ENCODE measurements at places on chromosomes 12 and 14.

DNA sequence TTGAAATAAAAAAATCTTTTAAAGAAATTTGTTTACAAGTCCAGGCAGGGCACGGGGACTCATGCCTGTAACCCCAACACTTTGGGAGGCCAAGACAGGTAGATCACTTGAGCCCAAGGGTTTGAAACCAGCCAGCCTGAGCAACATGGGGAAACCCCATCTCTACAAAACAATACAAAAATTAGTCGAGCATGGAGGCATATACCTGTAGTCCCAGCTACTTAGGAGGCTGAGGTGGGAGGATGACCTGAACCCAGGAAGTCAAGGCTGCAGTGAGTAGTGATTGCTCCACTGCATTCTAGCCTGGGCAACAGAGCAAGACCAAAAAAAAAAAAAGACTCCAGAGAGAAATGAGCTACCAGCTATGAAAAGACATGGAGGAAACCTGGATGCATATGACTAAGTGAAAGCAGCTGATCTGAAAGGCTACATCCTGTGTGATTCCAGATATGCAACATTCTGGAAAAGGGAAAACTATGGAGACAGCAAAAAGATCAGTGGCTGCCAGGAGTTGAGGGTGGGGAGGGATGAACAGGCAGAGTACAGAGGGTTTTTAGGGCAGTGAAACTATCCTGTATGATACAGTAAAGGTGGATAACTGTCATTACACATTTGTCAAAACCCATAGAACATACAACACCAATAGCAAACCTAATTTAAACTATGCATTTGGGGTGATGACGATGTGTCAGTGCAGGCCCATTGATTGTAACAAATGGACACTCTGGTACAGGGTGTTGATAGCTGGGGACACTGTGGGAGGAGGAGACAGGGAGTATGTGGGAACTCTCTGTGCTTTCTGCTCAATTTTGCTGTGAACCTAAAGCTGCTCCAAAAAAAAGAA, 59.9 kb downstream of the PRKAB1 start:
- no peak for DNase-seq

GRCh38 chr12:5047094-5047493, 3.4 kb downstream of the KCNA5 start:
- no peak for DNase-seq

DNA sequence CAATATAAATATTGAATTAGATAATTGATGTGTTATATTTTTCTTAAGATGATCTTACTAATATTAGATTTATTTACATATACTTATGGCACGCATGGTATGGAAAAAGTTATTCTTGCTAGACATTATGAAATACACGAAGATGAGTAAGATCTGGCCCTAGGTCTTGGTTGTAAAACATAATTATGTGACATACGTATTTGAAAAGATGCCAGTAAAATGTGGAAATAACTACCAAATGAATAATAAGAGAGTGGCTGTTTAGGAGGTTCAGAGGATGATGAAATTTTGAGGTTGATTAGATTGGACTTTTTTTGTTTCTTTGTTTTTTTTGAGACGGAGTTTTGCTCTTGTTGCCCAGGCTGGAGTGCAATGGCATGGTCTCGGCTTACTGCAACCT, 41.3 kb downstream of the FANCM start:
- DNase-seq: no peak

- no peak for DNase-seq
Measured at GRCh38 chr14:92993302-92993701, 70.4 kb downstream of the CHGA start.

DNA sequence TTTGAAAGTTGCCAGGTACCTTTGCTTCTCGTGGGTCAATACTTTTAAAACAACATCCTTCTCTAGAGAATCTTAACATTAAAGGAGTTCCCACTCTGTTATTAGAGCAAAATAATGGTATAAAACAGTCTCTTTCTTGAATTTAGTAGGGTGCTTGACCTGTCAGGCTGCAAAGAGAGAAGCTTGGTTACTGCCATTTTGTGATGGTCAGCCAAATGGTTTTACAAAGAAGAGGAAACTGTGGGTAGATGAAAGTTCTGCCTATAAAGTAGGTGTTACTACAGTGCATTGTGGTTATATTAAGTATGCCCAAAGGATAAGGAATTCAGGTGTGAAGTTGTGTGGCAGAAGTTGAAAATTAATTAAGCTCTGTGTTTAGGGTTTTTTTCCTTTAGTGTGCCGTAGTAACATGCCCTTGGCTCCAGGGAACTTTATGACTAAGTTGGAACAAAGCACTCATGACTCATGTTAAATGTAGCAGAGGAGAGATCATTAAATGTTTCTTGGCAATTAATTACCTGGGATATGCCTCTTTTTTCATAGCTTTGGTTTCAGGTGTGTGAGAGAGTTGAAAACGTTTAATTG, 354.0 kb upstream of the KITLG start:
- DNase-seq: no peak

DNA sequence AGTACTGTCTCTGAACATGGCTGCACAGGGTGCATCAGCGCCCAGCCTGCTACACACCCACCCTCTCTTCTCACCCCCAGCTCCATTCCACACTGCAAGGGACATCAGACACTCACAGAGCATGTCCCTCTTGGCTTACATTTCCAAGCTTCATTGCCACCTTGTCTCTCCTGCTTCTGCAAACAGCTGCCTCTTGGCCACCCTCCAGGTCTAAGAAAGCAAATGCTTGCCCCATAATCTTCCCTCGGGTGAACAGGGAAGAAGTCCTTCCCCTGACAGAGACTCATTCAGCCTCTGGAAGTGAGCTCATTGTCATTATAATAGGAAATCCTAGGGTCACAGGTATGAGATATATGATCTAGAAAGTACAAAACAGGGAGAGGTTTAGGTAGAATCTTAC, 505.2 kb downstream of the RMST start:
- DNase-seq: no peak

GRCh38 chr14:99502989-99503421, 21.8 kb downstream of the CCNK start:
- no peak for DNase-seq

GRCh38 chr14:30389134-30389876, 169.7 kb upstream of the G2E3 start:
- no peak for DNase-seq

DNA sequence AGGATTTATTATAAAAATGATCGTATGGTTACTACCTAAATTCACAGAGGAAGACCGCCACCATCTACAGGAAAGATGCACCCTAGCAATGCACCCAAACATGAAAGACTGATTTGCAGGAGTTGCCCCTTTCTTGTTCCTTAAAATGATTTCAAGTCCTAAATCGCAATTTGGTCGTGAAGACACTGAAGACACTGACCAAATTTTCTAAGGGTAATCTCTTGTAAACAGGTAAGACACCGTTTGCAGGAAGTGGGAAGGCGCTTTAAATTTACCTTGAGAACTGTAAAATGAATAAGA, 1.0 kb downstream of the SOS2 start:
- DNase-seq: no peak

DNA sequence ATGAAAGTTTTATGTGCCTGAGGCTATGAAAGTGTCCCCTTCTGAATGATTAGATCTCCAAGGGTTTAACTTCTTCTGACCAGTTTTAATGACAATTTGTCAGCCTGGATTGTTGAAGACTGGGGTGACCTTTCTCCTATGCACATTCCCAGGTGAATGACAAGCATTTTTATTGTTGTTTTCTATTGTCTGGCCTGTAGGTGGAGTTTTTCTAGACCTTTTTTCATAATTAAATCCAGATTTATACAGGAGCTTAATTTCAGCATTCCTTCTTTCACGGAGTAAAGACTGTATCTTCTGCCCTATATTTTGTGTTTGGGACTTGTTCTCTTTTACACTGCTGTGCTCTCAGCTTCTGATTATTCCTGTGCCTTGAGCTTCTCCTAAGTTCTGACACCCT, 125.0 kb upstream of the FAR2 start:
- DNase-seq: no peak

DNA sequence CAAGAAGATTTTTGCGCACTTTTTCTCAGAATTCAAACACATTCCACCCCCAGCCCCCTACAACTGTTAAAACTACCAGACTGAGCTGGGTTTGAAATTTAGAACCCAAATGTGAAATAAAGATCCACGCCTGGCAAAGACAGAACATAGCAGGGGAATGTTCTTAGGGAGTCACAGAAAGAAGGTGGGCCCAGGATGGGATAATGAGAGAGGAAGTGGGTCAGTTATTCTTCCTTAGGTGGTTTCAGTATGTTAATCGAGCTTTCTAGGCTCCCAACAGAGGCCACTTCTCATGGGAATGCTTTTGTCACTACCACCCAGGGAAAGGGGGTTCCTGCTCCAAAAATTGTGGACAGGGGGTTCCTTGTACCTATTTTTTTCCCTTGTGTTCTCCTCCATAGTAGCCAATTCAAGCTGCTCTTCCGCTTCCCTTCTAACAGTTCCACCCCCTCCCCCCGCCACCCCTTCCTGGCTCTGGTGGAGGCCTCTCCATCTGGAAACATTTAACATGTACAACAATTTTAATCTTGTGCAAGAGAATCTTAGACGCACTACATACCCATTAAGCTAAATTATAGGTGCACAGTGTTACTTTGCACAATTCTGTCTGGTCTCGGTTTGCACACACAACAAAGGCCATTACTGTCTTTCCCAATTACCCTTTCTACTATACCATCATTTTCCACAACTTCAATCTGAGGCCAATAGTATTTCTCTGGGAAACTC, 218.1 kb downstream of the MON2 start:
- no peak for DNase-seq

- no peak for DNase-seq
Measured at GRCh38 chr12:116071555-116072230, 205.8 kb downstream of the MED13L start.

- DNase-seq: no peak
Measured at GRCh38 chr12:30828686-30829085, 73.9 kb upstream of the CAPRIN2 start.

- no peak for DNase-seq
Measured at GRCh38 chr14:31619440-31619839, 58.2 kb downstream of the NUBPL start.

GRCh38 chr12:106645074-106645421, 62.2 kb downstream of the RFX4 start:
- DNase-seq: no peak

GRCh38 chr12:95709152-95709551, 81.4 kb downstream of the NTN4 start:
- no peak for DNase-seq

- DNase-seq: no peak
Measured at GRCh38 chr14:74134484-74134883, 49.7 kb downstream of the LIN52 start.

Data from stimulated activated CD8-positive, alpha-beta memory T cell treated with anti-CD3 and anti-CD28 coated beads, Interleukin-4, amount 100 ng/mL, for 1 hour (primary cell).